ENCODE measurements at places on chromosomes 12 and 14. TPM values are rescaled to one million over a fixed set of nuclear protein-coding genes. Genes with fewer than 3 reads are reported as not detected.

The SCN8A gene
- total RNA-seq: 8.6 TPM

DNA sequence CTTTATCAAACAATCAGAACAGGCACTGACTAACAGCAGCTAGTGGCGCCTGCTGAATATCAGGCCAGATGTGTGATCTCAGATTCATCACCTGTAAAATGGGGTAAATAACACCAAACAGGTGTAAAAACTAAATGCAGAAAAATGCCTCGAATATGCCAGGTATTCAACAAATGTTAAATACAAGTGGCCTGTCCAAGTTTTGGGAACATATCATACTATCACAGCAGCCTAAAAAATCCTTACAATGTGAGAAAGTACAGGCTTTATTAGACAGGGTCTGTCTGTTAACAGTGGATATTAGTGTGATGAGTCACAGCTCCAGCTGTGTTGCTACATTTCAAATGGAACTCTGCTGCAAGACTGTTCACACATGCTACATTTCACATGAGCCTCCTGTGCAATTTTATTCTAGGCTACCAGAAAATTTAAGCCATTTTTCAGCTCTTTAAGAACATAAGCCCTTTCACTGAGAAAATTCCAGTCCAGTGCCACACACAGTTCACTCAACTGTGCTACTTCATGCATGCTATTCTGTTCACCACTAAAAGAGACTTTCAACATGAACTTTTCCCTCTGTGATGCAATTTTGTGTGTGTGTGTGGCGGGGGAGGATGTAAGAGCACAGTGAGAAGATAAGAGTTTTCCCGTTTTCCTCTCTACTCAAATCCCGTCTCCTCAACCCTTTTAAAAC is 56.7 kb downstream of the MSRB3 start:
- no peak for DNase-seq

DNA sequence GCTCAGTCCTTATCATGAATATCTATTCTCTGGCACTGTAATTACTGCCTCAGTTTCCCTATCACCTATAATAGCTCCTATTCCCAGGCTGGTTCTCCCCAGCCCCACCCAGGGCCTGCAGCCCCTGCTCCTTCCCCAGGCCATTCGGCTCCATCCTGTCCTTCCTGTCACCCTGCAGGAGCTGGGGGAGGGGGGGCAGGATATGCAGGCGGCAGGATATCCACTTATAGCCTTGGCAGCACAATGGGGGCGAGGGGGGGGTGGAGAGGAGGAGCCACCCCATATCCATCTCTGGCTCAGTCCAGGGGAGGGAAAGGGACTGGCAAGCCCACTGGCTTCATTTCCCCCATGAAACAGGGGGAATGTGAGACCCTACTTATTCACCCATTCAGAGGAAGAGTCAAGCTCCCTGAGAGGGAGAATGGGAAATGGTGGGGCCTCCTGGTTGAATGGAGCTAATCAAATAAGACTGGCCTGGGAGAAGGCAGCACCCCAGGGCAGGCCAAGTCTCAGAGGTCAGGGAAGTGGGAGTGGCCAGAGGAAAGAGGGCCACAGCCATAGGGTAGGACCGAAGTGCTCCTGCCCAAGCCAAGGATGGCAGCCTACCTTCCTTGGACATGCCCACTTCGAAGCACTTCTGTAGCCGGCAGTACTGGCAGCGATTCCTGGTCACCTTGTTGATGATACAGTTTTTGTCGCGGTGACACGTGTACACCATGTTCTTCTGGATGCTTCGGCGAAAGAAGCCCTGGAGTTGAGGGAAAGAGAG is 7.8 kb upstream of the ITGB7 start:
- DNase-seq: no peak

GRCh38 chr12:95815632-95816212 is 25.2 kb upstream of the NTN4 start:
- no peak for DNase-seq

The SLC8A3 gene
- not detected for total RNA-seq

- DNase-seq: no peak
Measured at GRCh38 chr12:117011988-117012805, 87.0 kb downstream of the TESC start.

DNA sequence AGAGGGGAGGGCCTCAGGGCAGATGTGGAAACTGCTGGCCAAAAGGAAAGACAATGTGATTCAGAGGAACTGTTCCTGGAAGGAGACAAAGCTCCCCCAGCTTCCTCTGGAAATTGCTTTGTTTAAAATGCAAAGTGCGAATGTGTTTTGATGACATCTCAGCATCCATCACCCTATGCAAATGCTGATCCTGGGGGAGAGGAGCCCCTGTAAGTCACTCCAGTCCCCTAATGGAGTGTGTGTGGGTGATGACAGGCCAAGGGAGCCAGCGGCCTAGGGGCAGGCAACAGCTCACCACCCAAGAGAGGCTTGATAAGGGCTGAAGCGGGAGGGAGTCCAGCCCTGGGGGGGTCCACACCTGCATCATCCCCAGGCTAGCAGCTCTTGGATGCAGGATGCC is 134.2 kb downstream of the ESRRB start:
- DNase-seq: no peak

DNA sequence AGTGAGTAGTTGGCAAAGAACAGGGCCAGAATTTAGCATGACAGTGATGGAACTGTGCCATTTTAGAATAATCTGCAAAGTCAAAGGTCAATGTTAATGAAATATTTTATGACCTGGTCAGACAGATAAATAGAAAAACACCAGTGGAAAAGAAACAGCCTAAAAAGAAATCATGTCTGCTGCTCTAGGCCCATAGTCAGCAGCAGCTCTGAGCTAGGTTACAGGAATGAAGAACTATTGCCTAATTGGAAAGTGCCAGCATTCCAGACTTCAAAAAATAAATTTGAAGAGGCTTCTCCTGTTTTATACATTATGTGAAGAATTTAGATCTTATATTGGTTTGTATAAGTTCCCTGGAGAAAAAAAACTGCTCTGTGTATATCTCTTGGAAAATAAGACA is 9.8 kb downstream of the NPC2 start:
- DNase-seq: no peak

GRCh38 chr14:80354860-80355581 is 143.7 kb upstream of the DIO2 start:
- no peak for DNase-seq

DNA sequence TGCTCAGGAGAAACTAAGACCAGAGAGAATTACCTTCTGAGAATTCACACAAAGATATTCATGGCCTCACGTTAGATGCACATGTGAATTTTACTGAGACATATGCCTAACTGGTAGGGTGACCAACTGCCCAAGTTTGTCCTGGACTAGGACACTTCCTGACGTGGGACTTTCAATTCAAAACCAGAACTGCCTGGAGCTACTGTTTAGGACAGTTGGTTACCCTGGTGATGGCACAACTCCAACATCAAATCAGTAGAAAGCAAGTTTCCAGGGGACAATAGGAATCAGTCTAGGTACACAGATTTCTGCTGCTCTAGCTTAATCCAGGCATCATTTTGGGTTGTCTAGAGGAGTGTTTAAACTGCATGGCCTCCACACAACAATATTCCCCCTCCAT is 178.7 kb downstream of the GXYLT1 start:
- no peak for DNase-seq

All from Panc1 (cell line).